ENCODE measurements at places on chromosomes 2 and 18.

DNA sequence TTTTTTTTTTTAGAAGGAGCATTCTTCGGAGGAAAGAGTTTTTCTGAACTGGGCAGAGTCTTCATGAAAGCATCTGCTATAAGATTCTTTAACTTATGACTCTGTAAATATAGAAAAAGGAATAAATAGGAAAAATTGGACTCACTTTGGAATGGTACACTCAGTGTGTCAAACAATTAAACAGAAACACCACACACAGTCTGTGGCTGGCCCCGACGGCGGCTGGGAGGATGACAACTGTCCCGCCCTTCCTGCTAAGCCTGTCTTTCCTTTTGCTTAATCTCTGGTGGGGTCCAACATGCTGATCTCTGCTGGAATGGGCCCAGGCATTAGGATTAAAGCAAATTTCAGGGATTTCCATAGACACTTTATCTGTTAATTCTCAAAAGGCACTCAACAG is 12.5 kb upstream of the RAB31 start:
- DNase-seq, result no peak

- DNase-seq, result peak; percentile 40
These were observed 78.0 kb downstream of the CRIM1 start for GRCh38 chr2:36433311-36434217.

DNA sequence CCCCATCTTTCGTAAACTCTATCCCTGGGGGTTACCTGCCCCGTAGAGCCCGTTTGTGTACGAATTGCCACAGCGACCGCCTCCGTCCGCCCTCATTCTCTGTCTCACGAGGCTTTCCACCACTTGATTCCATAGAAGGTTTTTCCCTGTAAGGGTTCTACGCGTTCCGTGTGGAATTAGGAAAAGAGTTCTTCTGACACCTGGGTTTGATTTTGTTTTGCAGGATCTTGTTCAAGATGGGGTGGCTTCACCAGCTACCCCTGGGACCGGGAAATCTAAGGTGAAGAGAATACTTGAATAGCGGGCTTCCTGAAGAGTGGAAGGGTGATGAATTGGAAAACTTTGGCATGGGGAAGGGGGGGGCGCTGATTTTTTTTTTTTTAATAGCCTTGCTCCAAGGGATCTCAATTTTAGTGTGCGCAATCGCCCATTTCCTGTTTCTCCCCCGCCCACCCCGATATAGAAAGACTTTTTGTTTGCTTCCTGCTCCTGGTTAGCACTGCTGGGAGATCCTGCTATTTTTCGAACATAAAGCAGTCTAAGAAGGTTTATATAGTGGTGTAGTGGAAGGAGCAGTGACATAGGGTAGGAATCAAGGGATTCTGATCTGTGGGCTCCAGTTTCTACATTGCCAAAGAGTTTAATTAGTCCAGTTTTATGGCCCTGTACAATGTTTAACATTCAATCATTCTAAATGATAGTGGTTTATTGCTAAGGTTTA is 564 bp downstream of the GCC2 start:
- DNase-seq, result peak; percentile 55

GRCh38 chr2:16726147-16726546 is 60.5 kb upstream of the CYRIA start:
- DNase-seq, result no peak

GRCh38 chr18:75727456-75727855 is 300.0 kb upstream of the SMIM21 start:
- DNase-seq, result peak; percentile 27

DNA sequence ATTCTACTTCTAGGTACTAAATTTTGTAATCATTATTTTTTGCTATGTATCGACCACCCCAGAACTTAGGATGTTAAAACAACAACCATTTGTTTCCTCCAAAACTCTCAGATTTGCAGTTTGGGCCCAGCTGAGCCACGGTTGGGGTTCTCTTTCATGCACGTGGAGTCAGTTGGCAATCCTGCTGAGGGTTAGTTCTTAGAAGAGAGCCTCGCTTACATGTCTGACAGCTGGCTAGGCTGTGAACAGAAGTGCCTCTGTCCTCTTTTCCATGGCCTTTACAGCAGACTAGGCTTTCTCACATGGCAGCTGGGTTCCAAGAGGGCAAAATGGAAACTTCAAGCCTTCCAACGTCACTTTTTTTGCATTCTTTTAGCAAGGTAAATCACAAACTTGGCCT is 9.3 kb upstream of the RGPD4 start:
- DNase-seq, result no peak

DNA sequence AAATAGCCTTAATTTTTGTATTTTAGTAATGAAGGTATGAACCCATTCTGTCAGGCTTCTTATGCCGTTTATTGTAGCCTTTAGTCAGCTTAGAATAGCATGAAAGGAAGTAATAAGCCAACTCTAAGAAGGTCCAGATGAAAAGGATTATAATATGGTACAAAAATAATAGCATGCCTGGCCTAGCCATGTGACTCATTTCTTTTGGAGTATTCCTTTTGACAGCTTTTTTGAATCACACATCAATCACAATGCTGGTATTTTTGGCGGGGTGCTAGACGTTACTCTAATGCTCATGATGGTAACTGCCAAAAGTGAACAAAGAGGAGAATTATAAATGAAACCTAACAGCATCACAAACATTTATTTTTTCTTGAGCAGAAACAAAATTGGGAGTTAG is 19.9 kb downstream of the FMNL2 start:
- DNase-seq, result no peak

- no peak for DNase-seq
These were observed 46.0 kb upstream of the COBLL1 start for GRCh38 chr2:164887434-164888144.

GRCh38 chr18:34911661-34912384 is 129.4 kb upstream of the MAPRE2 start:
- peak; percentile 19 for DNase-seq

GRCh38 chr2:216770717-216771116 is 75.4 kb upstream of the IGFBP5 start:
- DNase-seq, result no peak

DNA sequence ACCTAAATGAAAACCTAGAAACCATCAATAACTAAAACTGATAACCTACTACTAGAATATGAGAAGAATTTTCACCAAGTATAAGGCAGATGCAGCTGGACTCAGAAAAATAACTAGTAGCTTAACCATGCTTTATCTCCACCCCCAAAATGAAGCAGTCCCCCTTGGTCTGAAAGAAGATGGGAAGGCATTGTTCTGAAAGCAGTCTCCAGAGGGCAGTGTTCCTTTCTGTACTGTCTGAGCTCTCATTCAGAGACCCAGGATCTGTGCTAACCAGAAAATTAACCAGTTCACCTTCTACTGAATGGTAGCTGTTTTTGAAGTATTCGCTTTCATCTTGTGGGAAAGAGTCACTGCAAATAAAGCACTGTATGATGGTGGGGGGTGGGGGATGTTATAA is 273.0 kb downstream of the PDE11A start:
- peak; percentile 1 for DNase-seq

DNA sequence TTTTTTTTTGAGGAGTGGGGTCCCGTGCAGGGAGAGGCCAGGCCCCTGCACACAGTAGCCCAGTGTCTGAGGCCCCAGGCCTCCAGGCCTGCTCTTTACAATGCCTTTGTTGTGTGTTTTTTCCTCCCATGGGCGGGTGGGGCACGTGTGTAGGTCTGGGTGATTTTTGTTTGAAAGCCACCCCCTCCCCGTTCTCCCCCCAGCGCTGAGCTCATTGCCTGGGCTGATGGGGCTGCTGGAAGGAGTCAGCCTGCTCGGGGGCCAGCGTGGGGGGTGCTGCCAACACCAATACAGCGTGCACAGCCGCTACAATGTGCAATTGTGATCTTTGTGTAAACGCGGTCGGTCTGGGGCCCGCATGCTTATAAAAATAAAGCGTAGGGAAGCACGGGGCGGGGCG is 142.7 kb downstream of the DYSF start:
- DNase-seq, result no peak

- DNase-seq, result no peak
These were observed 150.4 kb upstream of the GAREM1 start for GRCh38 chr18:32621034-32621433.

- DNase-seq, result no peak
These were observed 43.4 kb downstream of the RFX8 start for GRCh38 chr2:101431486-101431885.

DNA sequence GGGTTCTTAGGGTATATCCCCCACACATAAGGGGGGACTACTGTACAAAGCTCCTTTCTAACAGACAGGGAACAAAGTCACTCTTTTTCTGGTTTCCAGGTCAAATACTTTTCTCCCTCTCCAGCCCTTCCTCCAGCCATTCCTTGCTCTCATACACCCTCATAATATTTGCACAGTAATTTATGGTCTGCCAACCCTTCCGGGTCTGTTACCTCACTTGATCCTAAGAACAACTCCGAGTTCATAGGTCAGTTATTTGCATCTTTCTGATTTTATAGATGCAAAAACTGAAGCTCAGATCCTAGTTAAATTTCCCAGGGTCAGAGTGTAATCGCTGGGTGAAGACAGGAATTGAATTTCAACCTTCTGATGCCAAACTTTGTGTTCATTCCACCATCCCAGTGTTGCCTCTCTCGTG is 14.8 kb upstream of the MATN3 start:
- no peak for DNase-seq

DNA sequence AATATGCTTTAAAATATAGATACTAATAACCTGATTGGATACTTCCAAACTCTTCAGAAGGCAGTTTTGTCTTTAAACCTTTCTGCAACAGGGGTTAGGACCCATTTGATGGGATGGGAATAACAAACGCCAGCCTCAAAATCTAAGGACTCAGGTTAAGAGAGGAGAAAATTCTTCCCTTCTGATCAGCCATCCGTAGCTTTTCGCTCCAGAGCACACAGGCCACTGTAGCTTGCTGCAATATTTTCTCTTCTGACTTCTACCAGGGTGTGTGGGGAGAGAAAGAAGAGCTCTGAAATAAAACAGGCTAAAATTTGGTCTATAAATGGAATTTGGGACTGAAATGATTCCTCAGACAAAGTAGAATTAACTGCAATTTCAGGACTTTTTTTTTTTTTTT is 95.1 kb downstream of the ALPK2 start:
- DNase-seq, result no peak

DNA sequence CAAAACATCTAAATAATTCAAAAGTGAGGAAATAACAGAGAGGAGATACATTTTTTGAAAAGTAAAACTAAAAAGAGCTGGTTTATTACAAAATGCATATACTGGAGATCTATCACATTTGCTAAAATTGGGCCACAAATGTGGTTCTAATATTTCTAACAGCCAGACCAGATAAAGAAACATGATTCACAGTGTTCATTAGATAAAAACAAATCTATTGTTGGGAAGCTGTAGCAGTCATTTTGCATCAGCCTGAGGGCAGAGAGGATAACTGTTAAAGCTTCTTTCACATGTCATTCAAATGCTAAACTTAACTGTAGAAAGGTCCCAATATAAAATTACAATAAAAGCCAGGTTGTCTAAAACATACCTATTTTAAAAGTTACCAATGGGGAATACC is 148.3 kb downstream of the GULP1 start:
- DNase-seq, result no peak

DNA sequence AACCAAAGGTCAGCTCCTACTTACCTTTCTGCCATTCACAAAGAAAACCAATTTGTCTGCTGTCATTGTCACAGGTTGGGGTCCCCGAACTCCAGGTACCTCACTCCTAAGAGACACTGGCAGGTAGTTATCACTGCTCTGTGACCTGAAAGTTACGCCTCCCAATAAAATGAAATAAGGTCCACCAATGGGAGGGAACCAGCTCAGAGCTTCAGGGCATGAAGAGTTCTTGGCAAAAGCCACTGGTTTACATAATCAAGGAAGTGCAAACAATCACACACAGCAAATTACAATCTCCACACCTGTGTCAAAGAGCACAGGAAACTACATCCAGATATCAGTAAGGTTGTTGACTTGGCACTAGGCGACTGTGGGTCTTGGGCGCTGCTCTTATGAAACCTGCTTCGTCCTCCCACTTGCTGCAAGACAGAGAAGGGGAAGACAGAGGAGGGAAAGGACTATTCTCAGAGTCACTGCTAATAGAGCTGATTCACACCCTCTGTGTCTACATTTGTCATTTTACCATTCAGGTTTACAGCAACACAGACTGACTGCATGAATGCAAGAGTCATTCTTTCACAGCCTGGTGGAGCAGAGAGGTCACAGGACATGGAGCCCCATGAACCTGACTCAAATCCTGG is at the start of gene XDH:
Gene XDH, minus strand, starts transcription at position 142 of the 641 bp plus-strand sequence. Its CDS starts 76 bp downstream, at position 66.
- DNase-seq, result no peak

DNA sequence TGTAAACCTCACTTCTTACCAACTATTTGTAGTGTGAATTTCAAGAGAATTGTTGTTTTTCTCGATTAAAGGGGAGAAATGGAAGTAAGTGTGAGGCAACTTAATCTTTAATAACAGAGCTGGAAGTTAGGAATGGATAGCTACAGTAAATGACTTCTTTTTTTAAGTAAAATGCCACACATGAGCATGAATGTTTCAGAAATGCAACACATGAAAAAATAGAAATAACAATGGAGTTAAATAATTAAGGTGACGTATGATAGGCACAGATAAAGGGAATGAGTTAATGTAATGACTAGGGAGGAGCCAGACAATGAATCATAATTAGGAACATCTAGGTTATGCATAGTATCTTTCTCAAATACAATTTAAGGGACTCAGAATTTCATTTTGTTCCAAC is 3.4 kb downstream of the REL start:
- no peak for DNase-seq

DNA sequence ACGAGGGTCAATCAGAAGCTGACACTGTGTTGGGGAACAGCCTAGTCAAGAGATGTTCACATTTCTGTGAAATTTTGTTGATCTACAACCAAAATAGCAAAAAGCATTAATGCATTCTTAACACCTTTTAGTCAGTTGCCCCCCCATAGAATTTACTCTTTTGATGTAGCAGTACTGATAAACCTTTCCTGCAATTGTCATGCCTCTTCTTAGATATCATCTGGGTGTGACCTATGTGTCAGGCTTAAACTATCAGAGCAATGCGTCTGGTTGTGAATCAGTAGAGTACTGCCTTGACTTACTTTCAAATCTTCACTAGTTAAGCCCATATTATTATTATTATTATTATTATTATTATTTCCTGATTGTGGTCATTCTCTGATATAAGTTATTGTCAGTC is 61.9 kb downstream of the GREB1L start:
- DNase-seq, result no peak

DNA sequence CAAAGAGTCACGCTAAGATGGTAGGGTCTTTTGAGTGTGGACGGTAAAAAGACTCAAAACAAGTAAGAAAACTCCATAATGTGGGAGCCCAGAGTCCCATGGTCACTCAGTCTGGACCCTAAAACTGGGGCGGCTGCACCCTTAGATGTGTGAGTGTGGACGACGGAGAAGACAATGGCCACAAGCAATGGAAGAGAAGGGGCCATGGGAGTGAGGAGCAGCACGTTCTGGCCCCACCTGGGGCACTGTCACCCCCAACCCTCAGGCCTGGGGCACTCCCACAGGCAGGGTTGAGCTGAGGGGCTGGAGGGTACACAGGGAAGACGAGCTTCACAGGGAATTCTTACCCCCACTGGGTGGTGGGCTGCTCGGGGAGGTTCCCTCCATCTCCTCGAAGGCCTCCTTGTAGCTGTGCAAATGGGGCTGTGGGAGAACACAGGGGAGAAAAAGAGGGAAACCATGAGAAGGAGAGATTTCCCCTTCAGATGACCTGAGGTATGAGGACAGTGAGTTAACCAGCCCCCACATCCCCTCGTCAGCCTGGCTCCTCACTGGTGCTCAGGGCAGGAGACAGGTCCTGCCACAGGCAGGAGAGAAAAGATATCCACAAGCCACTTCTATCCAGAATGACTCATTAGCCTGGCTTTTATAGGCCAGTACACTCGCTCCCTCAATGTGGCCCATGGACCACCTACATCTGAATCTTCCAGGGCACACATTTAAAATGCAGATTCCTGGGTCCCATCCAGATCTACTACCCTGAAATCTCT is 167.9 kb downstream of the TNS1 start:
- DNase-seq, result no peak

- DNase-seq, result no peak
These were observed 17.9 kb upstream of the ALPI start for GRCh38 chr2:232438091-232438490.

All from NCI-H146 (cell line).